ENCODE measurements at places on chromosomes 6 and 20. TPM values are rescaled to one million over a fixed set of nuclear protein-coding genes. Genes with fewer than 3 reads are reported as not detected.

- H3K4me1 ChIP-seq = no peaks in the 10 kb centered on the region
- peaks cover 9% of the 10 kb centered on the region for H3K27me3 ChIP-seq
- H3K27ac ChIP-seq = no peak overlapping the region
Measured at GRCh38 chr6:4668271-4669179, 107.7 kb upstream of the CDYL start.

RUNX2 gene
- 30.8 TPM for total RNA-seq

TUBB2B gene
- 0.35 TPM for total RNA-seq

DNA sequence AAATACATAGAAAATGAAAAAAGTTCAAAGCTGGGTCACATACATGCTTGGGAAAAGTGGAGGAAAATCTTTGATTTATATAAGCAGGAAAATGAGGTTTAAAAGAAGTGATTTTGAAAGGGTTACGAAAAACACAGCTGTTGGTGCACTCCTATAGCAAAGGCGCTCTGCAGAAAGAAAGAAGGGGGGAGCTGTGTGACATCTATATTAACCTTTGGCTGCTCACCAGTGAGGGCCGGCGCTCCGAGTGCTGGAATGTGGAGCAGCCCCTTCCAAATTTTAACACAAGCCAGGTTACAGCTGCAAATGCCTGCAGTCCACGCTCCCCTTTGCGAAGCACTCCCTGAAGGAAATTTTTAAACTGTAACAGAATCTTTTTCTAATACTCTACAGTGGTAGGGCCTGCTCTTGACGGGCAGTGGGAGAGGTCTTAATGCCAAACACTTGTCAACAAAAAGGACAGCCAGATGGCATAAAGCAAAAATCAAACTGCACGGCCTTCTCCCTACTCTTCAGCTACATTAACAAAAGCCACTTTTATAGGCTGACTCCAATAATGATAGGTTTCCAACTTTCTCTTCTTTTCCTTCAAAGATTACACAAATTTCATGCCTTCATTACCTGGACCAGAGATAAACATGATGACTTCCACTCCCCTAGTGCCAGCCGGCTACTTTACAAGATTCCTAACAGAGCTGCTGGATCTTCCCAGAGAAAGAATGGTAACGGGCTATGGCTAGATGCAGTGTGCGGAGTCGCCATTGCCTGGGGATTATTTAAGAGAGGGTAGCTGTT, 4.8 kb downstream of the BMP7 start:
- no peak for ATAC-seq
- H3K27me3 ChIP-seq = peaks cover 42% of the 10 kb centered on the region
- no peaks in the 10 kb centered on the region for H3K4me1 ChIP-seq

CYP39A1 gene
- not detected for total RNA-seq

DNA sequence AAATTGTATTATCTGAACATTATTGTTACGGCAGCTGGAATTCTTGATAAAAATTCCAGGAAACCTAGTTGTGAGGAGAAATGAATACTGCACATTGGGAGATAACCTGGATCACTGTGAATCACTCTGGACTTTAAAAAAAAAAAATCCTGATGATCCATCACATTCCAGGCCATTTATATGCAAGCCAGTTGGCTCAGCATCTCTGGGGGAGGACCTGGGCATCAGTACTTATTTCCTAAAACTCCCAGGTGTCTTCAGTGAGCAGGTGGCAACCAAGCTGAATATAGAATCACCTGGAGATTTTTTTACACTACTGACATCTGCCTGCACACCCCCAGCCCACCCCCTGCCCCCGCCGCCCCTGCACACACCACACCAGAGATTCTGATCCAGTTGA, 39.1 kb upstream of the SIRT5 start:
- no peak overlapping the region for H3K27ac ChIP-seq
- no peak for ATAC-seq
- H3K4me3 ChIP-seq = no peak overlapping the region
- no peaks in the 10 kb centered on the region for H3K4me1 ChIP-seq
- no peaks in the 10 kb centered on the region for H3K36me3 ChIP-seq

DNA sequence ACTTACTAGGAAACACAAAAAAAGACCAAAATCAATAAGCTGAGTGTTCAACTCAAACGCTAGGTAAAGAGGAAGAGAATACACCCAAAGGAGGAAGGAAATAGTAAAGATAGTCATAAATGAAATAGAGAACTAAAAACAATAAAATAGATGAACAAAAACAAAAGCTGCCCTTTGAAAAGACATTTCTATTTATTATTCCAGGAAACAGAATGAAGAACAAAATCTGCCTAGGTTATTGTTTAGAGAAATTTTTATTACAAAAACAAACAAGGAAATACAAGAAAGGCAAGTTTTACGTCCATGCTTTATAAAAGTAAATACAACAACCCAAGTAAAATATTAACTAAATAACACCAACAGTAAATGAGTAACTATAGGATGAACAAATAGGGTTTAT, 20.1 kb downstream of the HLA-DMB start:
- H3K27me3 ChIP-seq = peaks cover 10% of the 10 kb centered on the region
- H3K4me3 ChIP-seq = no peak overlapping the region
- H3K27ac ChIP-seq = no peak overlapping the region
- H3K36me3 ChIP-seq = no peaks in the 10 kb centered on the region
- no peak for ATAC-seq

LY86 gene
- not detected for total RNA-seq

GRCh38 chr6:157534977-157535339, 154.0 kb downstream of the ZDHHC14 start:
- H3K4me3 ChIP-seq = peak overlapping the region; percentile 42
- peaks cover 28% of the 10 kb centered on the region for H3K4me1 ChIP-seq
- no peaks in the 10 kb centered on the region for H3K27me3 ChIP-seq
- ATAC-seq = no peak
- no peaks in the 10 kb centered on the region for H3K36me3 ChIP-seq

SLCO4A1 gene
- total RNA-seq = 53.6 TPM

ATRN gene
- total RNA-seq = 8.5 TPM

DNA sequence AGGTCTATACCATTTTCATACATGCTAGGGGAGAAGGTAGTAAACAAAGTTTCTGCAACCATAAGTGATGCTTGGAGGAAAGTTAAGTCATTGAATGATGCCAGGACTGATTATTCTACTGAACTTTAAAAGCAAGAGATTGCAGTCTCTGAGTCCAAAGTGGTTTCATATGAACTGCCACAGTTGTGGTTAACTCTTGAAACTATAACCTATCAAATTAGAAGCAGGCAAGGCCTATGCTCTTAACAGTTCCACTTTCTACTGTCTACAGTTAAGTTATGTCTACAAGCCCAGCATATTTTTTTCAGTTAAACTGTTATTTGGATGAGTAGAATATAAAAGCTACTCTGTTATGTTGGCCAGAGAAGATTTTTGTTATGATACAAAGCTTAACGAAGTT, 326.5 kb upstream of the RUNX2 start:
- peak overlapping the region; percentile 62 for H3K4me3 ChIP-seq
- H3K27me3 ChIP-seq = no peaks in the 10 kb centered on the region
- ATAC-seq = peak; percentile 97
- H3K36me3 ChIP-seq = no peaks in the 10 kb centered on the region
- peak overlapping the region; percentile 91 for H3K27ac ChIP-seq
- H3K4me1 ChIP-seq = peaks cover 19% of the 10 kb centered on the region

DNA sequence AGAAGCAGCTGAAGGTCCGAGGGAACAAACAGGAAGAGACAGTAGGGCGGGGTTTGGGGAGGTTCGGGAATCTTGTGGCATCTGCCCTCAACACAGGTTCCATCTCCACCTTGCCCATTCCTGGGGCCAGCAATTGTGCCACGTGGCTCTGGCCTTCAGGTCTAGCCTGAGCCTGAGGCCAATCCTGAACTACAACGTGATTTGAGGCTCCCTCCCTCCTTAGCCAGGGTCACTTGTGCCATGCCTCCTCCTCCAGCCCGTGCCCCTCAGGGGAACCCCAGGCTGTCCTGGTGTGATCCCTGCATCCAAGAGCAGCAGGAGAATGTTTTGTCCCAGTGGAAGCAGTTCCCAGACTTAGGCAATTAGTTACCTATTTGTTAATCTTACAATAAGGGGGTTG, 3.0 kb downstream of the CST9 start:
- no peak overlapping the region for H3K4me3 ChIP-seq
- no peak for ATAC-seq
- no peaks in the 10 kb centered on the region for H3K27me3 ChIP-seq
- H3K4me1 ChIP-seq = no peaks in the 10 kb centered on the region

CST5 gene
- total RNA-seq = not detected

GRCh38 chr6:100258752-100259151, 206.0 kb downstream of the SIM1 start:
- no peak for ATAC-seq
- peaks cover 3% of the 10 kb centered on the region for H3K27me3 ChIP-seq
- H3K36me3 ChIP-seq = no peaks in the 10 kb centered on the region
- no peak overlapping the region for H3K4me3 ChIP-seq
- H3K4me1 ChIP-seq = peaks cover 7% of the 10 kb centered on the region

ZGPAT gene
- total RNA-seq = 18.3 TPM

- H3K4me1 ChIP-seq = no peaks in the 10 kb centered on the region
- H3K27ac ChIP-seq = no peak overlapping the region
- H3K36me3 ChIP-seq = no peaks in the 10 kb centered on the region
- no peak overlapping the region for H3K4me3 ChIP-seq
Measured at GRCh38 chr20:5282561-5282960, 34.2 kb downstream of the PROKR2 start.

DNA sequence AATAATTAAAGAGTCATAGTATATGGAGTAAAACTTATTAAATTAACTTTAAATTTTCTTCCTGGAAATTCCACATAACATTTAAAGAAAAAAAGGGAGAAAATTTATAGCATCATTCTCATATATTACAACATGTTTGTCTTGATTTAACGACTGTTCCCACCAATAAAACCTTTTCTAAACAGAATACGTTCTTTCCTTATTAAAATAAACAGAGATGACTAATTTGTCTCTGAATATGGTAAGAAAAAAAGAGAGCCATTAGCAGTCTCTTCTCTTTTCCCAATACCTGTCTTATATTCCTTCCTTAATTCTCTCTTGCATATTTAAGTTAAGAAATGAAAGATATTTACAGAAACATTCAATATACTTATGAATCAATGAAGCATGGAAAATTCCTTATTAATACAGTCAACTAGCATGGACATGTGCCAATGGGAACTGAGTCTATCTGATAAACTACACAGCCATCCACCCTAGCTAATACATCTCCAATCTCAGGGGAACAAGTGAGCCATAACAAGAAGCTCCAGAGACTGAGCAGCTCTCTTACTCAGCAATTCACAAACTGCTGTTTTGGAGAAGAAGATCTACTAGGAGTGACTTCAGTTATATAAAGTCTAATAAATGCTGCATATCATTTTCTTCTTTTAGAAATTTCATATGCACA, 347.1 kb upstream of the MANEA start:
- no peak overlapping the region for H3K27ac ChIP-seq
- no peak for ATAC-seq
- H3K27me3 ChIP-seq = peaks cover 10% of the 10 kb centered on the region

STMND1 gene
- 0.37 TPM for total RNA-seq

DNA sequence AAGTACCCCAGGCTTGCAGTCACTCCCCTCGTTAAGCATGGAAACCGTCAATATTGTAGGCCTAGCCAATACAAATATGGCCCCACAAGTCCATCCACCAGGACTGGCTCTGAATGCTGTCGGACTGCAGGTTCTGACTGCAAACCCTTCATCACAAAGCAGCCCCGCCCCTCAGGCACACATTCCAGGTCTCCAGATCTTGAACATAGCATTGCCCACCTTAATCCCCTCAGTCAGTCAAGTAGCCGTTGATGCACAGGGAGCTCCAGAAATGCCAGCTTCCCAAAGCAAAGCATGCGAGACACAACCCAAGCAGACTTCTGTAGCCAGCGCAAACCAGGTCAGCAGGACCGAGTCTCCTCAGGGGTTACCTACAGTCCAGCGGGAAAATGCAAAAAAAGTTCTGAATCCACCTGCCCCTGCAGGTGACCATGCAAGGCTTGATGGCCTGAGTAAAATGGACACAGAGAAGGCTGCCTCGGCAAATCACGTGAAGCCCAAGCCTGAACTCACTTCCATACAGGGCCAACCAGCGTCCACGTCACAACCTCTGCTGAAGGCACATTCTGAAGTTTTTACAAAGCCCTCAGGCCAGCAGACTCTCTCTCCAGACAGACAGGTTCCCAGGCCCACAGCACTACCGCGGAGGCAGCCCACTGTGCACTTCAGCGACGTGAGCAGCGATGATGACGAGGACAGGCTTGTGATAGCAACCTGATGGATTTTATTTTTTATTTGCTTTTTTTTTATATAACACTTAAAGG, 126.2 kb upstream of the EDN1 start:
- ATAC-seq = no peak
- H3K27me3 ChIP-seq = no peaks in the 10 kb centered on the region
- peaks cover 27% of the 10 kb centered on the region for H3K4me1 ChIP-seq
- no peak overlapping the region for H3K4me3 ChIP-seq

GRCh38 chr6:107489636-107490565, at the start of gene SOBP:
TSS of gene SOBP (plus strand) at chr6:107490117. CDS start at chr6:107490617, 500 bp downstream.
- peaks cover 6% of the 10 kb centered on the region for H3K36me3 ChIP-seq
- peaks cover 29% of the 10 kb centered on the region for H3K27me3 ChIP-seq
- peak within 1 kb of the TSS; percentile 12 for H3K27ac ChIP-seq
- peak; percentile 60 for ATAC-seq
- peak within 1 kb of the TSS; percentile 90 for H3K4me3 ChIP-seq

- H3K36me3 ChIP-seq = no peaks in the 10 kb centered on the region
- no peak overlapping the region for H3K27ac ChIP-seq
- no peaks in the 10 kb centered on the region for H3K4me1 ChIP-seq
Measured at GRCh38 chr6:13447949-13448724, 39.3 kb downstream of the GFOD1 start.

RAD21L1 gene
- not detected for total RNA-seq

DNA sequence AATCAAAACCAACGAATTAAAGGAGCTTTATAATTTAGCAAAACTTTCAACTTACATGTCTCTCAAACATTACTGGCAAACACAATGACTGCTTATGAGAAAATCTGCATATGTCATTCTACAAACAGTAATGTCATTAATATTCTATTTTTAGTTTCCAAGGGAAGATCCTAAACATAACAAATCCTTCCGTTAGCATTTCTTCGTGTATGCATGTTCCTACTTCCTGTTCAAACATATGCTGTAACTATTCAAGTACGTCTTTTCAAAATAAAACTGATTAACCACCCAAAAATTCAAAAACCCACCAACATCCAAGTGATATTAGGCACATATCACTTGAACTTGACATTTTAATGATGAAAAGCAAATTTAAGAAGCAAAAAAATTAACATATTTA, 131.3 kb downstream of the HACE1 start:
- no peak for ATAC-seq
- no peaks in the 10 kb centered on the region for H3K4me1 ChIP-seq
- H3K36me3 ChIP-seq = peaks cover 10% of the 10 kb centered on the region
- no peaks in the 10 kb centered on the region for H3K27me3 ChIP-seq
- no peak overlapping the region for H3K4me3 ChIP-seq

All from activated T-helper 17 cell treated with anti-CD3 and anti-CD28 coated beads, Interleukin-2, amount 50 U/mL, for 72 hours (primary cell).